ENCODE measurements at places on chromosomes 4 and X.

- DNase-seq = no peak
Observed at GRCh38 chr4:143597276-143597675, 83.8 kb downstream of the SMARCA5 start.

GRCh38 chr4:27005501-27005900 is 144.9 kb downstream of the STIM2 start:
- DNase-seq = no peak

DNA sequence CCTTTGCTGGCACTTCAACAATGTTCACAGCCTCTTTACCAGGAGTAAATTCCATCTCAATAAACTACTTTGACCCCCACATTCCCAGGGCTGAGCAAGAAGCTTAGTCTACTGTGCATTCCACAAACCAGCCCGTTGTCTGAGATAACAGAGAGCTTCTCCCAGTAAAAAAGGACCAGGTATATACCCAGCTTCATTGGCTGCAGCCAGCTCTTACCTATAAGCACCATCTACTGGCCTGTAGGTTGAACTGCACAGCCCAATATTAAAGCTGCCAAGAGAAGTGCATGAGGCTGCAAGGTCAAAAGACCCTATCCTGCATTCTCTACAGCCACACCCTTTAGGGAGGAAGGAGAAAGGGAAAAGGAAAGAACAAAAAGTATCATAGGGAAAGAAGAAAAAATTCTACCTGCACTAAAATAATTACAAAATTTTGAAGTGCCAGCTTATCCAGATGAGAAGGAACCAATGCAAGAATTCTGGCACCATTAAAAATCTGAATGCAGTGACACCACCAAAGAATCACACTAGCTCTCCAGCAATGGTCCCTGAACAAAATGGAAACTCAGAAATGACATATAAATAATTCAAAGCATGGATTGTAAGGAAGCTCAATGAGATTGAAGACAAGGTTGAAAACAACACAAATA is 45.7 kb upstream of the INTU start:
- no peak for DNase-seq

GRCh38 chr4:182861346-182861745 is 55.8 kb downstream of the DCTD start:
- no peak for DNase-seq

GRCh38 chr4:94519019-94519418 is 67.3 kb downstream of the PDLIM5 start:
- DNase-seq = no peak

- DNase-seq = no peak
Observed at GRCh38 chrX:12962041-12962504, 12.8 kb upstream of the TMSB4X start.

- DNase-seq = no peak
Observed at GRCh38 chr4:55458164-55458563, 62.4 kb downstream of the TMEM165 start.

GRCh38 chr4:88162626-88163025 is 4.2 kb upstream of the ABCG2 start:
- peak; percentile 30 for DNase-seq

- no peak for DNase-seq
Observed at GRCh38 chr4:80240976-80241375, 25.5 kb upstream of the FGF5 start.

- DNase-seq = no peak
Observed at GRCh38 chrX:37424000-37424429, 74.9 kb downstream of the PRRG1 start.

DNA sequence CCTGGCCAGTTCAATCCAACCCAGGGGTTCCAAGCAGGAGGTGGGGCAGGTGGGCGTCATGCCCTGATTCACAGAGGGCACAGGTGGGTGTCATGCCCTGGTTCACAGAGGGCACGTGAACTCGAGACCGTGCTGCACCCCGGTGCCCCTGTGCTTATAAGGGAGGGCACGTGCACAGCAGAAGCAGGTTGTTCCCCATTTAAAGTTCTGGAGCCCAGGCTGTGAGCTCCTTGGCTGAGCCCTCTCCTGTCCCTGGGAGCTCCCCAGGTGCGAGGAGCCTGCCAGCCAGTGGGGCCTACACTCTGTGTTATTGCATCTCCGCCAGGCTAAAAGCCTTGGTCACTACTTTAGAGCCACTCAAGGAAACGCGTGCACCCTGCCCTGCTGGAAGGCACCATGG is 3.2 kb upstream of the CPZ start:
- DNase-seq = no peak

DNA sequence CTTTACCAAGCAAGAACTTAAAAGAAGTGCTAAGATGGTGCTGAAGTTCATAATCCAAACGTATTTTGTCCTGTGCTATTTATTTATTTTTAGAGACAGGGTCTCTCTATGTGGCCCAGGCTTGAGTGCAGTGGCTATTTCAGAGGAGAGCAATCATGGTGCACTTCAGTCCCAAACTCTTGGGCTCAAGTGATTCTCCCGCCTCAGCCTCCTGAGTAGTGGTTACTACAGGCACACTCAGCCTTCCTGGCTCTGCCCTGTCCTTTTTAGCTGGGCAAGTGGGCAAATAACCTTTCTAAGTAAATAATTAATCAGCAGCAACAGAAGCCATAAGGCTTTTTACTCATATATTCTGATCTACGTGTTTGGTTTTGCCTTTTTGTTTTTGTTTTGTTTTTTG is 2.6 kb downstream of the NSD2 start:
- DNase-seq = no peak

GRCh38 chrX:55710701-55711100 is 6.8 kb upstream of the RRAGB start:
- no peak for DNase-seq

GRCh38 chr4:123893011-123893981 is 496.7 kb downstream of the SPRY1 start:
- no peak for DNase-seq

GRCh38 chr4:111937368-111937767 is 207.9 kb upstream of the FAM241A start:
- DNase-seq = no peak

DNA sequence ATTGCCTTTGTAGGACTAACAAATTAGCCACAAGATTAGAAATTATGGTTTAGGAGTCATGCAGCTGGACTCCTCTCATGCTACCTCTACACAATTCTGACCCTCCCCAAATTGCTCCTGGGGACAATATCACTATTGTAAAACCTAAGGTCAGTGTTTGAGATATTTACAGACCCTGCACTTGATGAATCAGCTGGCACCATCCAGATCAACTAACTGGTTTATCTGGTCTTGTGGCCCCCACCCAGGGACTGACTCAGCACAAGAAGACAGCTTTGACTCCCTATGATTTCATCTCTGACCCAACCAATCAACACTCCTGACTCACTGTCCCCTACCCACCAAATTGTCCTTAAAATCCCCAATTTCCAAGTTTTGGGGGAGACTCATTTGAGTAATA is 192.4 kb downstream of the STPG2 start:
- DNase-seq = no peak

GRCh38 chr4:17437396-17437795 is 74.5 kb downstream of the QDPR start:
- DNase-seq = no peak

- DNase-seq = peak; percentile 70
Observed at GRCh38 chr4:184792950-184793555, 32.7 kb downstream of the ACSL1 start.

GRCh38 chrX:119981286-119982070 is 37.9 kb upstream of the NKAP start:
- no peak for DNase-seq

DNA sequence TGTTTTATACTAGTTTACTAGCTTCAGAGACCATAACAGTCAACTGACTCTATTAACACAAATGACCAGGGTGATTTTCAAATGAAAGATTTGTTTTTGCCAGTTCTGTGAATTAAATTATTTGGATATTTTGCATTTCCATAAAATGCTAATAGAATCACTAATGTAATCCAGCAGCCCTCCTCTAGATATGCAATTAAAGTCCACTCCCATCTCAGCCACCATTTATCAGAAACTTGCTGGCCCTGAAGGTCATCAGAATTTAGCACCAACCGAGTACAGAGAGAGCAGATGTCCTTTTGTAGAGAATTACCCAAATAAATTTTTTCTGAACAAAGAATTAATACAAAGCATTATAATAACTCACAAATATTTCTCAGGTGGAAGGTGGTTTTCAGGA is 531.1 kb upstream of the SLIT2 start:
- no peak for DNase-seq

- DNase-seq = no peak
Observed at GRCh38 chrX:45502396-45502795, 301.7 kb upstream of the DIPK2B start.

DNA sequence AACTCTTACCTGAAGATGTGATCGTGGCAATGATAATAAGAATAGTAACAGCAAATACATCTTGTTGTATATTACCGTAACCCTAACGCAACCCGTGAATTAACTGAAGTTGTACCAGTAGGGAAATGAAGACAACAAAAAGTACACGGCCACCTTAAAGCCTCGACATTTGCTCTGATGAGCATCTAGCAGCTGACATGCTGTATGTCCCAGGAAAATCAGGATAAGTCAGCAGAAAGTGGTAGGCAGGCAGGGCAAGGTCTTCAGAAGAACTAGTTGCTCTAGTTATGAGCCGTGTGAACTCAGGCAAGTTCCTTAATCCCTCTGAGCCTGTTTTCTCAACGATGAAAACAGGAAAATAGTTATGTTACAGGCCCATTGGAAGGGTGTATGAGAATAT is 7.7 kb upstream of the ASB5 start:
- no peak for DNase-seq

DNA sequence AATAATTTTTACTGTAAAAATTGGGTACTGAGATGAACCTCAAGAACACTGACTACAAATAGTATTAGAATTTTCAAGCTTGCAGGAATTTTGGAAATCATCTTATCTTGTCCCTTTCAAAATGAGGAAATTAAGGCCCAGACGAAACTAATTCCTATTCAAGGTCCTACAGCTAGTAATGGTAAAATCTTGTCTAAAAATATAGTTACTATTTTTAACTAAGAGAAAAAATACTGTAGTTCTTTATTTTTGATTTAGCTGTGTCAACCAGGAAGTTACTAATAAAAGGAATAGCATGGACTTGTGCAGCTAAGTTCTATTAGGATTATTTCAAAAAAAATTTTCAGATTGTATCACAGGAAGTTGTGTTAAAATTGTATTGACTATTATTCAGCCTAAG is 12.7 kb downstream of the PRIMPOL start:
- DNase-seq = no peak

DNA sequence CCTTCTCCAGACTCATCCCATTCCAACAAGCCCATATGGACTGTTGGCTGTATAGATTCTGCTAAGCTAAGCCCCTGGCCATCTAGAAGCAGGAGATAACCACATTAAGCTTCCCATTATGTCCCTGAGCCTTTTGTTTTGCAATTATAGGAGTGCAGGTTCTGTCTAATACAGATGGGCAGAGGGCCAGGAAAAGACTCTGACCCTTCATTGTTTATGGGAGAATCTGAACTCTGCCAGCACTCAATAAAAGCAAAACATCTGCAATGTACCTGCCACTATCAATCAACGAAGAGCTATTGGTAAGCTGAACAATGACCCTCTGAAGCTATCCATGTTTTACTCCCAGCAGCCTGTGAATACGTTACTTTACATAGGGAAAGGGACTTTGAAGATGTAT is 207.3 kb upstream of the CLNK start:
- no peak for DNase-seq

- no peak for DNase-seq
Observed at GRCh38 chr4:177451108-177451500, 8.9 kb upstream of the AGA start.

DNA sequence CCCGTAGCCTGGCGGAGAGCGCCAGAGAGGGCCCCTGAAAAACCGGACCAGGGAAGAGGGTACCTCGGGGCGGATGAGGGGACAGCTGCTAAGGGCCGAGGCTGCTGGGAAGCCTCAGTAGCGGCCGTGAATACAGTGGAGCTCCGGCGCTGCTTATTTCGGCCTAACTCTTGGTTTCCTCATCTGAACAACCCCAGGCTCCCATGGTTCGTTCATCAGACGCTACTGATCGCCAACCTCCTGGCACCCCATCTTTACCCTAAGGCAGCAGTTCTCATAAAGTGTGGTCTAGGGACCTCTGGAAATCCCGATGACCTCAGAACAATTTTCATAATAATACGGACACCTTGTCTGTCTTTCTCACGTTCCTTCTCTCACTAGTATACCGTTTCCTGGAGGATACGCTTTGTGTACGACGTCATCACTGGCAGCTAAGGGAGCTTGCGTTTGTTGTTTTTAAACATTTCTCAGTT is 645 bp upstream of the RAB28 start:
- peak; percentile 2 for DNase-seq

GRCh38 chrX:19096586-19096985 is 25.7 kb downstream of the ADGRG2 start:
- no peak for DNase-seq

DNA sequence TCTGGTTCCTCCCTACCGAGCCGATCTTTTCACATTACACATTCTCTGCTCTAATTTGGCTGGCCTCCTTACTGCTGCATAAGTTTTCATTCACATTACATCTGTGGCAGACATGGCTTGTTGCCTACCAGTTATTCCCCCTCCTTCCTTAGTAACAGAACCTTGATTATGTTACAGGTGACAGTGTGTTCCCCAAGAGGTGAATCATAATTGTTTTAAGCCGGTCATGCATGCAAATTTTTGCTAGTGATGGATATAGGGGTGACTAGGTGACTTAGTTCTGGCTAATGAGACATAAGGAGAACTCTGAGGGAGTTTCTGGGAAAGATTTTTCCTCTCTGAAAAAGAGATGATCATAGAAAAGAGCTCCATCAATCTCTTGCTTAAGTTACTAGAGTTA is 8.4 kb upstream of the LAMP2 start:
- DNase-seq = no peak

DNA sequence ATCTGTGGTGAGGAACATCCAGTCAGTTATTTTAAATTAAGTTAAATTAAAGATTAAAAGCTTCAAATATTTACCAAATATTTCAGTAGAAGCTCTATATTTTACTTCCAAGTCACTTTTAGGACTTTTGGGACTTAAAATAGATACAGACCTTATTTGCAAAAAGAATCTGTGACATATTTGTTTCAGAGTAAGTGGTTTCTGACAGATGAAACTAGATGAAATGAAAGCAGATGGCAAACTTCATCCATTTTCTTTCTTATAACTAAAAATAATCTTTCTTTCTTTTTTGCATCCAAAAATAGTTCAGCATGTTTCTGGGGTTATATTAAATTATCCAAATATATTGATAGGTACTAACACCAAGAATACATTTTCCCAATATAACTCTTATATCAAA is 6.6 kb upstream of the UTP3 start:
- no peak for DNase-seq

GRCh38 chr4:25513814-25514213 is 136.8 kb downstream of the ANAPC4 start:
- DNase-seq = no peak

All from brain pericyte (primary cell).